ENCODE measurements at places on chromosomes 16 and 17.
A peak's percentile ranks its signal among the peaks of the same experiment; 100 is the strongest.

- no peak for DNase-seq
These were observed 298.2 kb downstream of the HAPSTR1 start for GRCh38 chr16:9389543-9390207.

- DNase-seq: no peak
These were observed 186.0 kb upstream of the ZFHX3 start for GRCh38 chr16:73233846-73234424.

DNA sequence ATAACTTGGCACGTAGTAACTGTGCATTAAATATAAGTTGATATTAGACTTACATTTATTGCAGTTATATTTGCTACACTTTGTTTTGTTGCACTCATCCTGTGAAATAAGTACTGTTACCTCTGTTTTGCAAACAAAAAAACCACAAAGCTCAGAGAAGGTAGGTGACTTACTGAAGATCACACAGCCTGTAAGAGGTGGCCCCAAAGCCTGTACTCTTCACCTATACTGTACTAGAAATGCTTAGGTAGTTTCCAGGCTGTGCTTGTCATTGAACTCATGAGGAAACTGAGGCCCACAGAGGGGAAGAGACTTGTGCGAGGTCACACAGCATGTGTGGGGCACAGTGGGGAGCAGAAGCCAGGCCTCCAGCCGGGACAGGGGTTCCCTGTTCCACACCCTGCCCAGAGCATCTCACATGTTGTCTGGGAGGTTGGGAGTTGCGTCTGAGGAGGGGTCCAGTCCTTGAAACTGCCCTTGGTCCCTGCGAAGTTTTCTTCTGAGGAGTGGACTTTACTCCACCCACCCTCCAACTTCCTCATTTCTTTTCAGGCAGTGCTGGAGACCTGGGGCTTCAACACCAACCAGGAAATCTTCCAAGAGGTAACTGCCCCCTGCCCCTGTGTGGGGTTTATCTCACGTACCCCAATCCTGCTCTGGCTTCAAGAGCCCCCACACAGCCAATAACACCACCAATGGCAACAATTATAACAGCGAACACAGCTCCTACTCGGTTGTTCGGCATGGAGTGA, 13.0 kb downstream of the CETP start:
- DNase-seq: no peak

GRCh38 chr17:81252987-81253329, 13.8 kb downstream of the NDUFAF8 start:
- no peak for DNase-seq

GRCh38 chr17:49596613-49597244, 21.1 kb downstream of the NXPH3 start:
- DNase-seq: no peak

GRCh38 chr17:56910509-56911235, 3.2 kb downstream of the TRIM25 start:
- no peak for DNase-seq

GRCh38 chr17:80649672-80650330, 105.2 kb downstream of the RPTOR start:
- peak; percentile 87 for DNase-seq

- DNase-seq: peak; percentile 73
These were observed 309.4 kb downstream of the SEC14L1 start for GRCh38 chr17:77449908-77450741.

- DNase-seq: no peak
These were observed 47.5 kb downstream of the SF3B3 start for GRCh38 chr16:70570967-70571570.

GRCh38 chr17:27306276-27306835, 12.4 kb downstream of the WSB1 start:
- no peak for DNase-seq

DNA sequence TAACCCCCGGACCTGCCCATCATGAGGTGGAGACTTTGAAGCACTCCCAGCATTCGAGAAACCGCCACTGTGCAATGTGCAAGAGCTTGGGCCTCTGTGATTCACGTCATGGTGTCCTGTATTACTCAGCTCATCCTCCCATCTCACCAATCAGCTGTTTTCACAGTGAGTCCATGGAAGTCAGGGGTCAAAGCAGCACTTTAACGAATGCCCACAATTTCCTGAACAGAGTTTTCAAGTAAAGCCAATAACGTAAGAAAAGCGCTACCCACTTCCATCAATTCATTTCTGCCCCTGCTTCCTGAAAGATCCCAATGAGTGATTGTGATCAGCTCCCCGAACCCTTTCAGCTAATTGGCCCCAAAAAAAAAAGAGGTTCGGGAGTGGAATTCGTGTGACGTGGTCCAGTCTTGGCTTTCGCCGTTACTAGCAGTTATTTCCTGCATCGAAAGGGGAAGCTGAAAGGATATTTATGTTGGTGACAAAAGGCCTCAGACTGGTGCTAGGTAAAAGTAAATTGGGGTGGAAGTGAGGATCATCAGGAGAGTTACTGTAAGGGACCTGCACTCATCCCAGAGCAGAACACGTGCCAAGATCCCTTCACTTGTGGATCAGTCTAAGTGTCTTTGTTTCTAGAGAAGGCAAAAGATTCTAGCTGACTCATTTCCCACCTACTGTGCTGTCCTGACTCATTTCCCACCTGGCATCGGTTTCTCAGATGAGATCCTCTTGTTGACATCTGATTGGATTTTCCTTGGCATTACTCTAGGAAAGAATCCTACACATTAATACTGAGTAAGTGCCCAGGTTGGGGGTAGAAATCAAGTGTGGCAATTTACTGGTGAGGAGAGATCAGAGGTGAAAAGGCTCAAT, 136.7 kb upstream of the NUDT7 start:
- no peak for DNase-seq

- no peak for DNase-seq
These were observed 2.8 kb downstream of the MARVELD3 start for GRCh38 chr16:71628810-71629209.

GRCh38 chr17:19766421-19767270, 18.5 kb upstream of the ALDH3A1 start:
- DNase-seq: peak; percentile 70

DNA sequence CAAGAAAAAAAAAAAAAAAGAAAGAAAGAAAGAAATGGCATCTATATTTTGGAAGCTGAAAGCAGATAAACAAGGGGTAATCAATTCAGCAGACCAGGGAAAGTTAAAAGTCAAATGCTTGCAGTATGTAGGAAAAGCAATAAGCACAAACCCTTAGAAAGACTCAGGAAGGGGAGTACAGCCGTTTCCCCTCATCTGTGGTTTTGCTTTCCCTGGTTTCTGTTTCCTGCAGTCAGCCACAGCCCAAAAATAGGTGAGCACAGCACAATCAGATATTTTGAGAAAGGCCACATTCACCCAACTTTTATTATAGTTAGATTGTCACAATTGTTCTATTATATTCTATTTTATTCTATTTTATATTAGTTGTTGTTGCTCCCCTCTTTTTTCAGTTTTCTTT, 14.4 kb upstream of the ALOX12 start:
- no peak for DNase-seq

DNA sequence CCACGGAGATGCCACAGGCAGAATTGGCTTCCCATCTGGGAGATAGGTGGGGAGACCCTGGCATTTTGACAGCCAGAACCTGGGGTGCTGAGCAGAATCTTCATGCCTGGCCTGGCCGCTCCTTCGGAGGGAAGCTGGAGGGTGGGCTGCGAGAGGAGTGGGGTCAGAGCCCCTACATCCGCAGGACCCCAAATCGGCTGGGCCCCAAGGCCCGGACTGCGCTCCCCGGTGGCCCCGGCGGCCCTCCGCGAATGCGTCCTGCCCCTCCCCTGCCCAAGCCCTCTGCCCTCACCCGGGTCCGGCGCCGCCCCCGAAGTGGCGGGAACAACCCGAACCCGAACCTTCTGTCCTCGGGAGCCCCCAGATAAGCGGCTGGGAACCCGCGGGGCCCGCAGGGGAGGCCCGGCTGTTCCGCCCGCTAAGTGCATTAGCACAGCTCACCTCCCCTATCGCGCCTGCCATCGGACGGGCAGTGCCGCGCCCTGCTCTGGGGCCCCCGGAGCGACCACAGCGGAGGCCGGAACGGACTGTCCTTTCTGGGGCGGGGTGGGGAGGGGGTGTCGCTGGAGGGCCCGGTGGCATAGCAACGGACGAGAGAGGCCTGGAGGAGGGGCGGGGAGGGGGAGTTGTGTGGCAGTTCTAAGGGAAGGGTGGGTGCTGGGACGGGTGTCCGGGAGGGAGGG, 850 bp upstream of the PNMT start:
- DNase-seq: no peak

DNA sequence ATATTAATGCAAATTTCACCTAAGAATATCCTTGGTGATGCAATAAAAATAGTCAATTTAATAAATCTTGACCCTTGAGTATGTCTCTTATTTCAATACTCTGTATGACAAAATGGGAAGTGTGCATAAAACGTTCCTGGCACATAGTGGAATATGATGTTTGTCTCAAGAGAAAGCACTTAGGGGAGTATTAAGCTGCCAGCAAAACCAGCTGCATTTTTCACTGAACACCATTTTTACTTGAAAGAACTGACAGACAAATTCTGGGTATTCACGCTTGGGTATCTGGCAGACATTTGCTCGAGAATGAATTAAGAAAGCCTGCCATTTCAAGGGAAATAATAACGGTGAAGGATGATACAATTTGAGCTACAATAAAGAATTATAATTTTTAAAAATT, 364.8 kb downstream of the SOX9 start:
- DNase-seq: no peak

DNA sequence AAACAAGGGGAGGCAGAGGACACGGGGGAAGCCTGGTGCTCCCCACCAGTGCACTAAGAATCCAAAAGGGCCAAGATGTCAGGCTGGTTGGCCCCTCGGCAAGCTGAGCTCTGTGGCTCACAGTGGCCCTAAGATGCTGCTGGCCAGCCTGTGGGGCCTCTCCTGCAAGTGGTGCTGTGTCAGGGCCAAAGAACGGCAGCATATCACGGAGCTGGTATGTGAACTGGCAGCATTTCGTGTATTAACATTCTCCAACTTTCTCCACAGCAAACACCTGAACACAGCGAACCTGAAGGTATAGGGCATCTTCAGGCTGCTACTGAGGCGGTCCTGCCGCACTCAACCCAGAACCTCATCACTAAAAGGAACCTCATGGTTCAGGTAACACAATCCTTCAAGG, 34.8 kb downstream of the VAC14 start:
- DNase-seq: no peak

- no peak for DNase-seq
These were observed 42.5 kb upstream of the ASIC2 start for GRCh38 chr17:33335491-33336173.

DNA sequence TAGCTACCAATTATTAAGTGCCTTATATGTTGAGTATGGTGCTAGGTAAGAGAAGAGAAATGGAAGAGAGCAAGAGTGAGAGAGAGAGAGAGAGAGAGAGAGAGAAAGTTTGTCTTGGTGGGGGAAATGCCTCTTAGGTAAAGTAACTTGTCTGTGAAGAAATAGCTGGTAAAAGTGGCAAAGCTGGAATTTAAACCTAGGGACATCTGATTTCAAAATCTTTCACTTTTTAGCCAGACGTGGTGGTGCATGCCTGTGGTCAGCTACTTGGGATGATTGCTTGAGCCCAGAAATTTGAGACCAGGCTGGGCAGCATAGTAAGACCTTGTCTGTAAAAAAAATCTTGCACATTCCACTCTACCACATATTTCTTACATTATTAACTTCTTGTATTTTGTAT, 23.0 kb upstream of the CDR2 start:
- DNase-seq: no peak

- no peak for DNase-seq
These were observed 40.9 kb upstream of the KCNJ16 start for GRCh38 chr17:70034158-70034557.

DNA sequence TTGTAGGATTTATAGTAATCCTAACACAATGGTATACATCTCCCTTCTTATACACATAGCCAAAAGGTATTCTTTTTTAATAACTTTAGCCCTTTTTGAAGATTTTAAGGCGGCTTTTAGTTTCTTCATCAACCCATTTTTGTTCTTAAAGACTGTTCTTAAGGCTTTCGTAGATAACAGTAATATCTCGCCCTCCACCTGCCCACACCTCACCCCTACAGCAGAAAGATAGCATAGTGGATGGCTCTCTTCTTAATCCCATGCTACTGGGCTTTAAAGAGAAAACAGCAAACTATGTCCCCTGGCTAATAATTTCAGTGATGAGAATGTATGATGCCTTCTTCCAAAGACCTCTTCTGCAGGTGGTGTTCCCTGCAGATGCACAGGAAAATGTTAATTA, 8.6 kb downstream of the IGSF6 start:
- no peak for DNase-seq

- DNase-seq: no peak
These were observed 30.6 kb downstream of the METRNL start for GRCh38 chr17:83109793-83110645.

- no peak for DNase-seq
These were observed 296.3 kb upstream of the AXIN2 start for GRCh38 chr17:65857718-65858117.

DNA sequence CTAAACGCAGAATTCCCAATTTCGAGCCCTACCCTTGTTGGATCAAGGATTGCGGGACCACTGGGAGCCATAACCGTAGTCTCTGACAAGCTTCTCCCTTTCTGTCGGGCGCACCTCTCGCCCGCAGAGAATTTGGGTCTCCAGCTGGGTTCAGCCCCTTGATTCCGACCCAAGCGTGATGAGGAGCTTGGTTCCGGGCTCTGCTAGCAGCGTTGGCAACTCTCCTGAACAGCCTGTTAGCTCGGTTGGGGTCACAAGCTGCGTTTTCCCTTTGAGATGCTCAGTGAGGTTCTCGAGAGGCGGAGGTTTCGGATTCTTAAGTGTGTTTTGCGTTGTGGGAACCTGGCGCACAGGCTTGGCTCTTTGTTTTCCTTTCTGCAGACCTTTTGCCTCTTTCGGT, 655 bp downstream of the ATXN1L start:
- DNase-seq: no peak

DNA sequence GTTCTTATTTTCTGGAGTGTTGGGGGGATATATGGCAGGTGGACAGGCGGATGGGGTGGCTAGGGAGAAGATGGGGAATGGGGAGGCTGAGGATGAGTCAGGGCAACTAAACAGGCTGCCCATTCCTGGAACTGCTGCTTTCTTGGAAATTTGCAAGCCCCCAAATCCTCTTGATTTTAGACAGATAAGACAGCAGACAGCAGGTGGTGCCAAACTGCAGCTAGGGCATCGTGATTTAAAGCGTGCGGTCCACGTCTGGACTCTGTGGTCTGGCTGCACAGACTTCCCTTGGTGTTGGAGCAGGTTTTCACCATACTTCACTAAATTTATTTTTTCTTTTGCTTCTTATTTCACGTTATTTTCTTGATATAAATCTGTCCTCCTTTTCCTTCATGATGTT, 10.9 kb upstream of the KRT24 start:
- no peak for DNase-seq

- peak; percentile 52 for DNase-seq
These were observed 26.2 kb upstream of the PIK3R5 start for GRCh38 chr17:8991514-8992285.

GRCh38 chr16:48687421-48688038, 77.5 kb upstream of the N4BP1 start:
- no peak for DNase-seq

- DNase-seq: no peak
These were observed 35.9 kb downstream of the CMTM4 start for GRCh38 chr16:66660422-66661209.

DNA sequence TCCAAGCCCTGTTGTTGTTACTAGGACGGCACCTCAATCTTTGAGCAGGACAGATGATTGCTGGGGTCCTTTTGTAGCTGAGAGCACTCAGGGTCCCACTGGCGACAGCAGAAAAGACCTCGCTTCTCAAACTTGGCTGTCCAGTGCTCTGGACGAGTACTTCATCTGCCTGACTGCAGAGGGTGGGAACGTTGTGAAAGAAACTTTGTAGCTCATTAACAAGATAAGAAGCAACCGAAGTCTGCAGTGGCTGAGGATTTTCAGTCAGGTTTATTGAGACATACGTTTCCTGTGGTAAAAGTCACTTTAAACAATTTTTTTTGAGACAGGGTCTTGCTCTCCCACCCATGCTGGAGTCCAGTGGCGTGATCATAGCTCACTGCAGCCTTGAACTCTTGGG, 191.7 kb downstream of the PRKCB start:
- DNase-seq: no peak

All from stimulated activated CD4-positive, alpha-beta T cell treated with anti-CD3 and anti-CD28 coated beads, Interleukin-2, amount 100 ng/mL, for 4 hours (primary cell).